ENCODE measurements at places on chromosomes 16 and 17.

- DNase-seq, result no peak
Observed at GRCh38 chr17:15957206-15957605, 12.3 kb downstream of the ADORA2B start.

GRCh38 chr17:74796866-74797265 lies 20.7 kb upstream of the NAT9 start:
- DNase-seq, result no peak

GRCh38 chr16:70737377-70738082 lies 51.7 kb upstream of the MTSS2 start:
- DNase-seq, result peak; percentile 64

GRCh38 chr17:10337136-10337535 lies 35.7 kb downstream of the MYH13 start:
- no peak for DNase-seq

DNA sequence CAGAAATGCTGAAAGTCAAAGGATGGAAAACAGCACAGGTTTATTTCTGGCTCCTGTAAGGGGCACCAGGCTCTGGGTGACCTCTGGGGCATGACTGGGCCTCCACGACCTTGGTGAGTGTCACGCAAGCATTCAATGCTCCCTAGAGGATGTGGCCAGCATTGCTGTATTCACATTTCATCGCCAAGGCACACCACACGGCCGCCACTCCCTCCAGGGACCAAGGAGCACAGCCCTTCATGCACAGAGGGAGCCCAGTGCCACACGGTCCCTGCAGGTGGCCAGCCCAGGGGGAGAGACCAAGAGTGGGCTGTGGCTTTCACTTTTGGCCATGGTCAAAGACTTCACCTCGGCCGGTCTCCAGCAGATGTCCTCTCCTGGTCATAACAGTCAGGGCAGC lies 137.4 kb upstream of the TNRC6C start:
- no peak for DNase-seq

- DNase-seq, result no peak
Observed at GRCh38 chr17:79335456-79335855, 260.8 kb downstream of the ENGASE start.

DNA sequence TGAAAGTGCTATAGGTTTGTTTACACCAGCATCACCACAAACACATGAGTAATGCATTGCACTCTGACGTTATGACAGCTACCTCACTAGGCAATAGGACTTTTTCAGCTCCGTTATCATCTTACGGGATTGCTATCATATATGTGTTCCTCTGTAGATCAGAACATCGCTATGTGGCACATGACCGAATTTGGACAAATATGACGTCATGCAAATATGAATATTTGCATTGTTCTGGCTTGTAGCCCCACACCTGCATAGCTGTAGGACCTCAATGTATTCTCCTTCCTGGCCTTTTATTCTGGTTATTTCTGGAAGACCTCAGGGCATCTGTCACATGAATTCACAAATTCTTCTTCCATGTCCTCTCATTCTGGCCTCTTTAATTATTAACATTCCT lies 393.2 kb downstream of the CDH13 start:
- DNase-seq, result no peak

- no peak for DNase-seq
Observed at GRCh38 chr16:29641561-29641960, 21.5 kb upstream of the SPN start.

- no peak for DNase-seq
Observed at GRCh38 chr16:12447556-12447955, 356.1 kb downstream of the CPPED1 start.

DNA sequence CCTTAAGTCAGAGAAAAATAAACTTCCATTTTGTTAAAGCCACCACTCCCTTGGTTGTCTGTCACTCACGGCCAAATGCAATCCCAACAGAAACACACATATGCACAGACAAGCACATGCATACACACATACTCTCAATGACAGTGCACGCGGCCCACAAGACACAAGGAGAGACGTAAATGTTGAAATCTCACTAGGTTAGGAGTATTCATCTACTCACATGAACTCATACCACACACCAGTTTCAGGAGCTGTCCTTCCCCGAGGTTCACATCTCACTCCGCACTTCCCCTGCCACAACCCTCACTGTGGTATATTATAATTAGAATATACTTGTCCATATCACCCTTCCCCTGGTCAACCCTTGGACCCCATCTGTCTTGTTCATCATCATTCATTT lies 30.5 kb upstream of the CRYBA1 start:
- DNase-seq, result no peak

DNA sequence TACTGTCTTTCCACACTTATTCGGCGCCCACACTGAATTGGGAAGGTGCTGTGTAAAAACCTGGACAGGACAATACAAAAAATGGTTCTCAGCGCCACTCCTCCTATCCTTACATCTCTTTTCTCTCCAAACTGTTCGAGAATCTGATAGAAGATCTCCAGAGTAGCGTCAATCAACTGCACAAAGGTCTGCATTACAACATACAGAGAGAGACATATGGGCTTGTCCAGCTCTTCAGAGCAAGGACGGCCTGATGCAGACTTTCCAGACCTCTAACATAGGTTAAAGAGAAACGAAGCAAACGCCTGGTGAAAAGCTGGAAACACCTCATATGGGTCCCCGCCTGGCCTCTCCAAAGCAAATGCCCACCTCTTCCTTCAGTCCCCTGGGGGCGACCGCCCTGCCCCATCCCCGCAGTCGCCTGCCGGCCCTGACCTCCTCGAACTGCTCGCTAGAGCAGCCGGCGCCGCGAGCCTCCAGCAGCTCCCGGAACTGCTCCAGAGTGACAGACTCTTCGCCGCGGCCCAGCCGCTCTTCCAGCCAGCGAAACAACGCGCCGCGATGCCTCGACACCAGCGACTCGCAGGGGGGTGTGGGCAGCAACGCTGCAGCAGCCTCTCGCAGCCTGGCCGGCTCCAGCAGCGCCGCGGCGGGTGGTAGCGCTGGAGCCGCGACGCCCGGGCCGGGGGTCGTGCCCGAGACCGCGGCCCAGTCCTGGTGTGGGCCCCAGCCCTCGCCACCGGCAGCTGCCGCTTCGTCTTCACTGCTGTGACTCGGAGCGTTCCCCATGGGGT lies 526 bp downstream of the ZZEF1 start:
- peak; percentile 5 for DNase-seq

- no peak for DNase-seq
Observed at GRCh38 chr16:30757316-30757715, 4.5 kb downstream of the CFAP119 start.
